Activated T-helper 17 cell treated with anti-CD3 and anti-CD28 coated beads, Interleukin-2, amount 50 U/mL, for 72 hours (primary cell): ENCODE measurements at places on chromosomes 6 and 20.

DNA sequence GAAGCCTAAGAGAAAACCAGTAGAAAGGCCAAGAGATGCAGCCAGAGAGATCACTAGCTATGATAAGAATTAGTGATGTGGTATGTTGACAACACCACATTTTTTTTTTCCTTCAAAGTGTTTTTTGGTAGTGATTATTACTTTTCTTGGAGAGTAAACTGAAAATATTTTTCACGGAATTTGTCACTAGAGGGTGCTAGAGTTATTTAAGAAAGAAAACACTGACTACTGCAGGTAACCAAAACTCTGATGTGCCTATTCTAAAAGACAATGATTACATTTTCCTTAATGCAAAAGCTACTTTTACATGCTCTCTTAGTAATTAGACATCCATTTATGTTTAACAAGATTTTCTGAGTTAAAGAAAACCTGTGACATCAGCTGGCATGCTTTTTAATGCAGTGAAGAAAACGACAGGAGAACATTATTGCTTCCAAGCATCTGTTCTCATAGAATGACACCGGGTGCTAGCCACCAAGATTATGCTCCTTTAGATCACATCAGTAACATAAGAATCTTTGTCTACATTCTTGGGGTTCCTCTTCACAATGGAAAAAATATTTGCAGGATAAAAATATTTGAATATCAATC lies 28.8 kb downstream of the RWDD2A start:
- ATAC-seq: no peak

GRCh38 chr20:11917663-11918062 lies at the start of gene BTBD3:
BTBD3 (plus strand) TSS chr20:11917893; CDS start chr20:11918276, 383 bp downstream.
- ATAC-seq: no peak

DNA sequence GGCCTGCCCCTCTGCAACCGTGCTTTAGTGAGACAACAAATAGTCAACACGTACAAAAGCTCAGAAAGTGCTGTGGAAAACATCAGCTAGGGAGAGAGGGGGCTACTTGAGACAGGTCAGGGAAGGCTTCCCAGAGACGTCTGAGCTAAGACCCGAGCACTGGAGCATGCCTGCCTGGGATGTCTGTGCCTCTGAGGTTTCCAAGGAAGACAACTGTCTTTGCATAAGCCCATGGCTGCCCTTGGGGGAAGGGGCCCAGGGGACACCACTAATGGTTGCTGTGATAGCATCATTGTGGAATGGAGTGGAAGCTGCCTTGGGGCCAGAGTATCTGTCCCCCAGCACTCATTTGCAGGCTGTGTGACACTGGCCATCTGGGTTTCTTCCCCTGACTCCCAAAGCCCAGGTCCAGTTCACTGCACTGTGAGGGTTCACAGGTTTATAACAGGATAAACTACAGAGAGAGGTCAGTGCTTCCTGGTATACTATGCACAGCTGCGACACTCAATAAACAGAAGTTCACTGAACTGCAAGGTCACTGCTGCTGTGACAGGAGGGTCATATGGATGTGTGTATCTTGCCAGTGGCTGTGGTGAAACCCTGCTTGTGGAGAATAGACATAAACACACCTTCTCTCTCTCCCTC lies 1.5 kb upstream of the ARFGEF2 start:
- no peak for ATAC-seq

DNA sequence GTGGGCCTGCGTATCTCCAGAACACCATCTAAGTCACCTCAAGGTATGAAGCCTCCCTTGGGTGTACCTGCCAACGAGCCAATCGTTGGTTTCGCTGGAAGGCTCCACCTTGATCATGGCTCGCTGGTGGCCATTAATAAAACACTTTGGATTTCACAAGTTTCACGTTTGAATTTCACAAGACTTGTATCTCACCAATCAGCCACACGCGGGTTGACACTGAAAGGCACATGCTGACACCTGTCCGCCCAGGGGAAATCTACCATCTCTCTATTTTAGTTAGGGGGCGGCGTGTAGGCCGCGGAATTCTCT lies 586 bp upstream of the HMGA1 start:
- peak; percentile 28 for ATAC-seq

DNA sequence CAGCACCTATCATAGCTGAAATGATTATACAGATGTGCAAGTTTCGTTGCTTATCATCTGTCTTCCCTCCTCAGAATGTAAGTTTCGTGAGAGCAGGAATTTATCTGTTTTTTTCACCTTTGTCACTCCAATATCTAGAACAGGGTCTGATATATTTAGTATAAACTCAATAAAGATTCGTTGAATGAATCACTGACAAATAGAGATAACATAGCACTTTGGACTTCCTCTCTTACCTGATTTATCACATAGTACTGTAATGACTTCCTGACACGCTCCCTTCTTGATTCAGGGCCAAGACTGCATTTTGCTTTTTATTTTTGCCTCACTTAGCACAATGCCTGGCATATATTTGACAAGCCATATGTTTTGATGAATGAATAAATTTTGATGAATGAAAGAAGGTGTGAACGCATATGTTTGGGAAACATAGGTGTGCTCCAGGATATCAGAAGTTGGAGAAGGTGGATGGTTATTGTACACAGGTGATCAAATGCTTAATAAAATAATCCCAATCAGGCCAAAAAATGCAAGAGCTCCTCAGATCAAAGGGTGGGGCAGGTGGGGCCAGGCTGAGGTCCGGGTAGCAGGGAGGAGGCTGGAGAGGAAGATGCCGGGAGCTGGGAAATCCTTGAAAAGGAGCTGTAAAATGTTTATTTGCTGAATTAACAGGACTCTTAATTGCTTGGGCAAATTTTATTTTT lies 33.0 kb downstream of the PIM1 start:
- ATAC-seq: peak; percentile 76

GRCh38 chr20:48490961-48491831 lies 336.6 kb downstream of the PREX1 start:
- no peak for ATAC-seq

- ATAC-seq: no peak
These were observed 96.0 kb upstream of the LOC128125822 start for GRCh38 chr6:63476302-63476701.

GRCh38 chr6:146550911-146551310 lies 7.3 kb downstream of the RAB32 start:
- no peak for ATAC-seq

DNA sequence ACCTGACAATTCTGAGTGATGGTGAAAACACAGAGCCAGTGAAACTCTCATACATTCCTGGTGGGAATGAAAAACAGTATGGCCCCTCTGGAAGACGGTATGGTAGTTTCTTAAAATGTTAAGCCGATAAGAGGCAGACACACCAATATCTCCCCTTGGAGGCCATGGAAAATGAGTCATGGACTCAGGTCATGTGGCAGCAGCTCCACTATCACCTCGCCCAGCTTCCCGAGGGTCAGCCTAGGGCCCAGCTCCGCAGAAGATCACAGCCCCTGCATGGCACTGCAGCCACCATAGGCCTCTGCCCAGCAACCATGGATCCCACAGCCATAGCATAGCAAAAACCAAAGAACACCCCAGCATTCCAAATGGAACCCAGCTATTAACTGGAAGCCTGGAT lies 21.4 kb downstream of the BPIFA1 start:
- no peak for ATAC-seq

- ATAC-seq: no peak
These were observed 101.1 kb downstream of the CDK19 start for GRCh38 chr6:110714143-110714542.

- no peak for ATAC-seq
These were observed 106.5 kb downstream of the TOX2 start for GRCh38 chr20:44021186-44021585.
